A172 (cell line): ENCODE measurements at places on chromosomes 2 and 18. TPM values are rescaled to one million over a fixed set of nuclear protein-coding genes. Genes with fewer than 3 reads are reported as not detected.

GRCh38 chr2:227163485-227163997 is 464 bp downstream of the COL4A4 start:
- no peak for DNase-seq

DNA sequence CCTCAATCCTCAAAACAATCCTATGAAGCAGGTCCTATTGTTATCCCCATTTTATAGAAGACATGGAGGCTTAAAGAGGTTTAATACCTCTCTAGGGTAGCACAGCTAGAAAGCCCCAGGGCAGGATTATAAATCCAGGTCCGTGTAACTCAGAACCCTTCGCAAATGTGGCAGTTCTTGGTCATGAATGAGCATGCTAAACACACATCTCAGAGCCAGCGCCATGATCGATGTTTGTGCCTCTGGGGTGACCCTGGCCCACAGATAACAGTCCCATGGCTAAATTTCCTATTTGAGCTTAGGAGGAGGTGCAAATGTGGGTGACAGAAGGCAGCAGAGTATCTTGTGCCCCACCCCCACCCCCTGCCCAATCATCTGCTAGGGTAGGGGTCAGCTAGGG is 17.5 kb downstream of the DNMT3A start:
- no peak for DNase-seq

Gene CHRND
- total RNA-seq, result not detected in 2 replicates

DNA sequence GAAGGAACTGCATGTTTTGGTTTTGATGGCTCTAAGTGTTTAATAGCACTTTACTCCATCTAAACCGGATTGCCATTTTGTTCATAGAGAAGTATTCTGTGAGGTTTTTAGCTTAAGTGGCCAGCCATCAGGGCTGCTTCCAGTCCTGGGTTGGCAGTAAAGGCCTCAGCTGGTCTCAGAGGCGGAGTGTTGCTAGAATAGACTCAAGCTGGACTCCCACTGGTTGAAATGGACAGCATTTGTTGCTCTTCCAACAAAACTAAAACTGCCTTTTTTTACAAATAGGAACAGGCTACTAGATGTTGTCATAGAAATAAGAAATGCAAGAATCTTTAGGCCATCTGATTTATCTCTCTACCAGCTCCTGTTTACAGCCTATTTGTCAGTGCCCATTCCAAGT is 126.4 kb downstream of the MAIP1 start:
- no peak for DNase-seq

DNA sequence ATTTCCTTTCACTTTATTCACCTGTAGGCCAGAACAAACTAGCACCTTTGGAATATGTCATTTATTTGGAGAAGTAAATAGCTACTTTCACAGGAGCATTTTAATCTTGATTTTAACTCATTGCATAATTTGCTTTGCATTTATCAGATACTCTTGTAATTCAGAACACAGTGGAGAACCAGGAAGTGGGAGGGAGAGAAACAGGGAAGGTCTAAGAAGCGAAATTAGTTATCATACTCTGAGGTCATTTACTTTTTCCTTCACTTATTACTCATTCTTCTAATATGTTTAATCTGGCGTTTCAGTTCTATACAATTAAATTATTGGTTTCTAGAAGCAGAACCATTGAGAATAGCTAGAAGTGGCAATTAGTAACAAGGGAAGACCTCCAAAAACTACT is 20.7 kb downstream of the RBM44 start:
- no peak for DNase-seq

Gene TMEM17
- 3.7 and 5.6 TPM in 2 replicates for total RNA-seq

Gene SSB
- 212 and 287 TPM in 2 replicates for total RNA-seq

DNA sequence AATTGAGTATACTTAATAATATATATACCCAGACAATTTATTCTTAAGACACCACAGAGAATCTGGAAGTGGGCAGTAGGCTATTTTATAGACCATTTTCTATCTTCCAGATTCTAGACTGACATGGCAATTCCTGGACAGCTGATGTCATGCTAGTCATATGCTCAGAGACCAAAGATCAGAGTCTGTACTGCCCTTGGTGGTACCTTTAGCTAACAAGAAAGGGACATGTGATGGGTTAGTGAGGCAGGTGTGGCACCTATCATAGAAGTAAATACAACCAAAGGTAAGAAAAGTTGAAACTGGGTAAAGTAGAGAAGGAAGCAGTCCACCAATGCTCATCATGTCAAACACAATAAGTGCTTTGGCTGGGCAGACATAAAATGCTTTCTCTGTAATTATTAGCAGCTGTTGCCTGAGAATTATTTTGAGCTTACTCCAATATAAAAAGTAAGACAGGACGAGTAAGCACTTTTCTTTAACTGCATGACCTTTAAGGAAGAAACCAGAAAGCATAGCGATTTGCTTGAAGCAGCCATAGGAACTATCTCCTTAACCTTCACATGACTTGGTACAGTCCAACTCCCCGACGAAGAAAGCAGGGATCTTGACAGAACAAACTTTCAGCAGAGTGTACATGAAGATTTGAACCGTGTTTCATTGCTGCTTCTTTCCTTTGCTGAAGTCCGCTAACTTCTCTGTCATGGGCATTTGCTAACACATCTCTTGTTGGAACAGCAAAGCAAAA is 47.1 kb downstream of the SLC40A1 start:
- no peak for DNase-seq

DNA sequence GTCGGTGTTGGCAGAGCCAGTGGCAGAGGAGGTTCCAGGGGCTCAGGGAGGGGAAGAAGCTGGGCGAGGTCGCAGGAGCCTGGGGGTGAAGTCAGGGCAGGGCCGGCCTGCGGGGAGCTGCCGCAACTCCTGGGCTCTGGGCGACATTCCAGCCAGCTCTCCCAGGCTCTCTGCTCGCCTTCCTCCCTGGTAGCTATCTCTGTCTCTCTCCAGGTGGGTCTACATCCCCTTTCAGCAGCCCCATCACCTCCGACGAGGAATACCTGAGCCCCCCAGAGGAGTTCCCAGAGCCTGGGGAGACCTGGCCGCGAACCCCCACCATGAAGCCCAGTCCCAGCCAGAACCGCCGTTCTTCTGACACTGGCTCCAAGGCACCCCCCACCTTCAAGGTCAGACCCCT is 27.0 kb downstream of the SPEG start:
- no peak for DNase-seq

DNA sequence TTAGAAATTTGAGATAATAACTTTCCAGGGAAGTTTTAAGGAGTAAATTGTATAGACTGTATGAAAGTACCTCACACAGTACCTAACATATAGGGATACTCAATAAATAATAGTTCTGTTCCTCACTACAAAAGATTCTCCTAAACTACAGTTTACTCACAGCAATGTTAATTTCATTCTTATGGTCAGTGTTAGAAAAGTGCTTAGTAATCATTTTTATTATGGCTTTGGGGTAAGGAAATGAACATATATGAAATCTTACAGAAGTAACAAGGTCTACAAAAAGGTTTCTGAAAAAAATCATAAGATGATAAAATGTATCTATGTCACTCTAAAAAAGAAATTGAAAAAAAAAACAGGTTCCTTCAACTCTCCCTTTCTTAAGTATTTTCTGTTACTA is 67.2 kb downstream of the IKZF2 start:
- no peak for DNase-seq

Gene RUFY4
- total RNA-seq, result not detected in 2 replicates

DNA sequence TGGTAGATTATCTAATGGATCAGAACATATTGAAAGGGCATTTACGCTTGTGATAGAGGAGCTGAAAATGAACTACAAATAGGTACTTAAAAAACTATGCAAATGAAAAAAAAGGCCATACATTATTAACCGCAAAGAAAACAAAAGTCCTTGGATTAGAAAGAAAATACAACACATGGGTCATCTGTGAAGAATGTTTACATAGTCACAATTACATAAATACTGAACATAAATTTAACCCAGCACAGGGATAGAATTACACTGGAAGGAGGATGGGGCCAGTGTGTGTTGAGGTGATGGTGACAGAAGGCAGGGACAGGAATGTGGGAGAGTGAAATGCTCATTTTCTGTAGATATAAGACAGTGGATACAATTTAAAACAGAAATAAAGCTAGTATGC is 6.6 kb downstream of the NTSR2 start:
- DNase-seq, result no peak

Gene ANKRD39
- total RNA-seq, result 33.5 and 37.9 TPM in 2 replicates
